ENCODE measurements at places on chromosomes 11 and 22.

DNA sequence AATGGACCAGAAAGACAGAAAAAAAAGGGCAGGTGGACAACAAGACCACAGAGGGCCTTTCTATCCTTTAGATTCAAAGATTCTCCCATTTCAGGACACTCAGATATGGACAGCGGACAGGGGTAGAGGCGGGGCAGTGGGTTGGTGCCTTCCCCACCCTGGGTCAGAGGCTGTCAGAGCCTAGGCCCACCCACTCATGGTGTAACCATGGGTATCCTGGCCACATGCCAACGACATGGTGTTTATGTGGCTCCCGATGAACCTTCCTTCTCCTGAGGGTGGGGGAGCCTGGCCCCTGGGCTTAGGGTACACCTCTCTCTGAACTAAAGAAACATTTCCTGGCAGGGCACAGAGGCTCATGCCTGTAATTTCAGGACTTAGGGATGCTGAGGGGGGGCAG is 14.3 kb upstream of the P2RY2 start:
- no peak for DNase-seq

- DNase-seq = no peak
Measured at GRCh38 chr11:64649291-64649697, 58.3 kb downstream of the SLC22A12 start.

DNA sequence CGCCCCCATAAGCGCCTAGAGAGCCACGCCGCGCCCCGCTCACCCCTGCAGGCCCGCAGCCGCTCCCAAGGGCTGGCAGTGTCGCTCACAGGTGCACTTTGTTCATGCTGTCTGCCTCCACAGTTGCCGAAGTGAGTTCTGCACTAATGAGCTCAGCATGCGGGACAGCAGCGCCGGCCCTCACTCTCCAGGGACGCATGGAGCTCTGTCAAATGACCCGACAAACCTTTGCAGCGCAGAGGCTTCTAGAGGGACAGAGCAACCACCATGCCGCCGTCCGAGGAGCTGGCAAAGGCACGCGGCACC is 170.7 kb downstream of the OPCML start:
- DNase-seq = no peak

- DNase-seq = no peak
Measured at GRCh38 chr11:35389897-35390465, 29.4 kb downstream of the SLC1A2 start.

GRCh38 chr11:115552773-115553438 is 48.7 kb upstream of the CADM1 start:
- no peak for DNase-seq

Data from activated T-cell treated with anti-CD3 and anti-CD28 coated beads for 1 hour (primary cell).